Breast epithelium (tissue), 4 donors: ENCODE measurements at places on chromosomes 2 and 18. TPM values are rescaled to one million over a fixed set of nuclear protein-coding genes. Genes with fewer than 3 reads are reported as not detected.

LINC00305 gene
- not detected for total RNA-seq

HOXD4 gene
- total RNA-seq, result 5.8 TPM

DNA sequence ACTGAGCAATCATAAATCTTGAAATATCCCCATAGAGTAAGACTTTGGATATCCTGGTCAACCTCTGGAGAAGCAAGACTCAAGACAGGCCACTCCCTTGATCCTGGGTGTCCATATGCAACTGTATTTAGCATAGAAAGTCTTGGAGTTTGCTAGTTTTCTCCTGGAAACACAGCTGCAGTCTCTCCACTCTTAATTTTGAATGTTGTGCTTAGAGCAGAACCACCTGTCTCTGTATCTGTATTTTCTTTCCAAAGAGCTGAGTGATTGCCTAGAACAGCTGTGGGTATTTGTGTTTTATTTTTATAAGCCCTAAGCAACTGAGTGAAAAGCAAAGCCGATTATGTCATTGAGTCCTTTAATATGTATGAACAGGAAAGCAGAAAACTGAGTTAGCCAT, 64.1 kb upstream of the ADAM23 start:
- H3K27ac ChIP-seq, result no peak overlapping the region
- H3K36me3 ChIP-seq, result no peaks in the 10 kb centered on the region
- H3K4me1 ChIP-seq, result no peaks in the 10 kb centered on the region
- H3K4me3 ChIP-seq, result no peak overlapping the region

DNA sequence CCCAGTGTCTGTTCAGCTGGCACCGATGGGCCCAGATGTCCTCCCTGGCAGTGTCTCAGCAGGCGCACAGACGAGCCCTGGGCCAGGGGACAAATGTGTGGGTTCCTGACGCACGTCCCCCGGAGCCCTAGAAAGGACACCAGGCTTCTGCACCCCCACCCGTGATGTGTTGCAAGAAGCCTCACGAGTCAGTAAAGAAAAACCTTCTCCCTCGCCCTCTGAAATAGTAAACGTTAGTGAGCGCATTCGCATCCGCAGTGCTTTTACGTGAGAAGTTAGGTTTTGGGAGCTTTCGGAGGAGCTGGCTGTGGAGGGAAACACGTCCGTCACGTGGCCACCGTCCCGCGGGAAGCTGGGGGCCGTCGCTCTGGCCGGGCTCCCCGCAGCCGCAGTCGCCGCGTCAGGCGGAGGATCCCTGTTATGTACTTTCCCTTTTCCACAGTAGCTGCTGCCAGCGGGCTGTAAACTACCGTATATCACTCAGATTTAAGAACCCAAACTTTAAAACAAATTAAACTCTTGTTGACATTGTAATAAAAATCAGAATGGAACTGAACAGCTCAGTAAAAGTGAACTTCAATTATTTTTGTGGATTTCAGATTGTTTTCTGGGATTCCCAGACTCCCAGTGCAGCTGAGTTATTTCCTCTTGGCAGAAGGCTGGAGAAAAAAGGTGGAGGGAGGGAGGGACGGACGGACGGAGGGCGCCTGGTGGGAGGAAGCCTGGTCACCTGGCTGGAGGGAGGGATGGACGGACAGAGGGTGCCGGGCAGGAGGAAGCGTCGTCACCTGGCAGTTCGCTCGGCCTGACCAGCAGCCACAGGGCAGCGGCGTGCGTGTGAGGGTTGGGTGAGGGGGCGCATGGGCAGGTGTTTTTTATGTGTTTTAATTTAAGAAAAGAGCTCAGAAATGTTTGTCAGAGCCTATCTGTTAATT, 112.1 kb downstream of the NFATC1 start:
- H3K4me3 ChIP-seq, result peak overlapping the region; percentile 69
- peak overlapping the region; percentile 84 for H3K27ac ChIP-seq
- DNase-seq, result peak; percentile 59
- no peaks in the 10 kb centered on the region for H3K36me3 ChIP-seq
- H3K27me3 ChIP-seq, result no peaks in the 10 kb centered on the region

GRCh38 chr2:146661473-146662096, 1183.2 kb upstream of the ACVR2A start:
- no peak overlapping the region for H3K27ac ChIP-seq
- DNase-seq, result no peak
- no peaks in the 10 kb centered on the region for H3K4me1 ChIP-seq
- no peaks in the 10 kb centered on the region for H3K36me3 ChIP-seq
- H3K27me3 ChIP-seq, result no peaks in the 10 kb centered on the region

DNA sequence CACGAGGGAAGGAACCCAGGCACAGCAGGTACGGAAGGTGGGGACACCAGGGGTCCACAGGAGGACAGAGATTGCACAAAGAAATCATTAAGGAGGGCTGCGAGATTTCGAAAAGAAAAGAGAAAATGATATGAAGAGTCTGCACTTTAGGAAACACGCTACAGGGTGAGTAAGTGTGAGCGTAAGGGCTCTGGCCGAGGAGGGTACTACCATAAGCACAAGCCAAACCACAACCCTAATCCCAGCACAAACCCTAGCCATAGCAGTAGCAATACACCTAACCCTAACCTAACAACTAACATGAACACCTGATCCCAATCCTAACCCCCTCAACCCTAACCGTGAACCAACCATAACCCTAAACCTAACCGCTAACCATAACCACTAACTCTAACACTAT, 104.0 kb downstream of the ZNF516 start:
- H3K4me1 ChIP-seq, result no peaks in the 10 kb centered on the region
- no peak overlapping the region for H3K4me3 ChIP-seq
- H3K36me3 ChIP-seq, result no peaks in the 10 kb centered on the region
- H3K27ac ChIP-seq, result no peak overlapping the region
